ENCODE measurements at places on chromosomes 1 and 21. TPM values are rescaled to one million over a fixed set of nuclear protein-coding genes. Genes with fewer than 3 reads are reported as not detected.

Gene CAMSAP2
- total RNA-seq: 22.1 TPM

Gene FAM229A
- total RNA-seq: 0.95 TPM

Gene PPFIA4
- 9.4 TPM for total RNA-seq

Gene CACHD1
- total RNA-seq: 2.1 TPM

Gene DPT
- 0.86 TPM for total RNA-seq

Gene KRTAP11-1
- total RNA-seq: not detected

Gene OR2L2
- total RNA-seq: not detected

Gene OR4F29
- total RNA-seq: 0.17 TPM

Gene LRRC39
- 0.16 TPM for total RNA-seq

Gene LCE1A
- total RNA-seq: not detected

Gene TEX38
- not detected for total RNA-seq

Gene RNU1-2
- 10,807 TPM for total RNA-seq

Gene RGS13
- not detected for total RNA-seq

Gene KIRREL1
- total RNA-seq: 73.5 TPM

Gene SCYL3
- 8.8 TPM for total RNA-seq

Gene C1orf210
- total RNA-seq: not detected

Gene CYP4B1
- not detected for total RNA-seq

Gene SAMD13
- 0.94 TPM for total RNA-seq
